Glutamatergic neuron (in vitro differentiated cells): ENCODE measurements at places on chromosomes 2 and 18.

DNA sequence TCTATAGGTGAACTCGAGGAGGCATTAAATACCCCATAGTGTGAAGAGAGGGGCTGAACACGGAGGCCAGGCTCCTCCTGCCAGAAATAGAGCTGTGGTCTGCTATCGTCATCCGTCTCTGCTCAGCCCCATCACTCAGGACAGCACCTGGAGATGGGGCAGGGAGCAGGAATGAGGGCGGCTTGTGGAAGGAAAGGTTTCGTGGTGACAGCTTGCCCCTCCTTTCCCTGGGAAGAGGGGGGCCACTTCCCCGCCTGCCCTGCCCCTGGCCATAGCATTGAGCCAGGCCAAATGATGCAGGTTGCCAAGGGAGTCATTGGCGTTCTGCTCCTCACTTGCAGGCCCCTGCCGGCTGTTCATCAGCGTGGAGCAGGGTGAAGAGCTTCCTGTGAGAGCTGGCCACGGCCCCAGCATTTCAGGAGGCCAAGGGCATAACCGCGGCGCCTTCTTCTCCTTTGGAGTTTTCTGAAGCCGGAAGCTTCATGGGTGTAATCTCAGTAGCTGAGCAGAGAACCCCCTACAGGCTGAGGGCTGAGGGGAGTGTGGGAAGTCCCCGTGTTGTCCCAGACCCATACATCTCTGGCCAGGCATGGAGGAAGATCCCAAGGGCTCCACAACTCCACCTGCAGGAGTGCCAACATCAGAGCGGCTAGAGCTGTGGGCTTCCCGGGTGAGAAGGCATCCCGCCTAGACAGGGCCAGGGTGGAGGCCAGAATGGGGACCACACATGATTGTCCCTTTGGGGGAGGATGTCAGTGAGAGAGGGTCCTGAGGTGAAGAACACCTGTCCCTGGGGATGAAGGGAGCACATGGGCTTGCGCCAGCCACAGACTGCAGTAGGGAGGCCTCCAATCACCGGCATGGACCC lies 112.5 kb upstream of the GLI2 start:
- no peak for DNase-seq

GRCh38 chr2:7726989-7727388 lies 809.8 kb downstream of the RNF144A start:
- no peak for DNase-seq

DNA sequence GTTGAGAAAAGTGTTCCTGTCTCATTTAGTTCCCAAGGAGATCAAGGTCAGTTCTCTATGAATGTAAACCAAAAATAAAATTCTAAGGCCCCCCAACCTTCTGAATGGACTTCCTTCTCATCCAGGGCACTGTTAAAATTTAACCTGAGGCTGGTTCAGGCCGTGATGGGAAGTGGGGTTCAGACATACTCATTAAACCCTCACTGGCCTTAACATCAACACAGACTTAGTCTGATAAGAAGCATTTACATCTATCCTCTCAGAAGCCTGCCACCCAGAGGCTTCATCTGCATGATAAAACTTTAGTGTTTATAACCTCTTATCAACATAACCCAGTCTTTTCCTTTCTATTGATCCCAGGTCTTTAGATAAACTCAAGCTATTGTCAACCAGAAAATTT lies 22.4 kb downstream of the ITSN2 start:
- DNase-seq, result no peak

GRCh38 chr2:58364098-58364497 lies 123.0 kb upstream of the FANCL start:
- no peak for DNase-seq

GRCh38 chr2:16281451-16282335 lies 341.3 kb downstream of the MYCN start:
- peak; percentile 32 for DNase-seq

DNA sequence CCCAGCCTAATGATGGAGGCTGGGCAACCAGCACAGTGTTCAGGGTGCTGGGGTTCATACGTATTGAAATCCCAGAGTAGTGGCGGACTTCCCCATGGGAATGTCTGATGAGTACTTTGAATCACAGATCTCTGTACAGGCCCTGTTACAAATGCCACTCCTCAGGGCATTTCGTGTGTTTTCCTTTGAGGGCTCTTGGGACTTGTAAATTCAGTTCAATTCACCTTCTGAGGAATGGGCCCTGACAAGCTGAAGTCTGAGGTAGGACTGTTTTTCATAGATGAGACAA lies 288 bp upstream of the RDH14 start:
- no peak for DNase-seq

DNA sequence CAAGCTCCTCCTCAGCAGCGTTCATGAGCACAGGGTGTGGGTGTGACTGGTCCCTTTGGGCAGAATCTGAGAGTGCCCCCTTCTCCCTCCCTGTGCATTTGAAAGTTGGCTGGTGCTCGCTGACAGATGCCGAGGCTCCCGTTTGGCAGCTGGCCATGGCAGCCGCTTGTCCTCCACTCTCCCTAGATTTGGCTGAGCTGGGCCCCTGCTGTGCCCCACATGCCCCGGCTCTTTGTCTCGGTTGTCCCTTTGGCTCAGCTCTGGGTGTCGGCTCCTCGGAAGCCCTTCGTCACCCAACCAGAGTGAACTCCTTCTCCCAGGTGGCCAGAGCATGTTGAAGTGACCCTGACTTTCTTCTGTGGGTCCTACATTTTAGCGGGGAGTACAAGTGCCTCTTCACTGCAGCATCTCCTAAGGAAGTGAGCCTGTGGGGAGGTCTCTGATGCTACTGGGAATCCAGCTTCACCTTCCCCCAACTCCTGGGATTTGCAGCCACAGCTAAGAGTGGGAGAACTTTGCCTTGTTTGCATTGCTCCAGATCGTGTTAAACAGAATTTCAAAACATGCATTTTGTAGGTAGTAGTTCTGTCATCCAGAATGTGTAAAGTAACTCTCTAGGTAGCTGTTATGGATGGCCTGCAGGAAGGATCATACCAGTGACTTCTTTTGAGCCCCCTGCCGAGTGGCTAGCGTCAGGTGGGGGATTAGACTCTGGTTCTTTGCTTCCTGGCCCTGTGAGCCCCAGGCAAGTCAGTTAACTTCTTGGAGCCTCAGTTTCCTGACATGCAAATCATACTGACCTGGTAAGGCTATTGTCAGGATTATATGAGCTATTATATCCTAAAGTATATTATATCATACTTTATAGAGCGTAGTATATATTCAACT lies 24.2 kb downstream of the HPCAL1 start:
- no peak for DNase-seq

DNA sequence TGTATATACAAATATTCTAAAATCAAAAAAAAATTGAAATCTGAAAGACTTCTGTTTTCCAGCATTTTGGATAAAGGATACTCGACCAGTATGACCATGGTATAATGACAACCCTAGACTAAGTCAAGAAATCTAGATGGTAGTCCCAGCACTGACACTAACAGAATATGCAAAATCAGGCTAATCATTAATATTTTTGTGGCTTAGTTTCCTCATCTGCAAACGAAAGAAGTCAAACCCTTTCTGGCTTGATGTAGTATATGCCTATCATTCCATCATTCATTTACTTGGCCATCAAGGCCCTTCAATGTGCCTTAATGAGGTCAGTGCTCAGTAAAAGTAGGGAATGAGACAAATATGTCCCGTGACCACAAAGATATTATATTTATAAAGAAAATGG lies 83.5 kb downstream of the NCKAP5 start:
- DNase-seq, result no peak
